CD8-positive, alpha-beta memory T cell (primary cell): ENCODE measurements at places on chromosomes 1 and 21. TPM values are rescaled to one million over a fixed set of nuclear protein-coding genes. Genes with fewer than 3 reads are reported as not detected.

The MFAP2 gene
- 0.39 TPM for polyA plus RNA-seq

The RORC gene
- polyA plus RNA-seq = 46.4 TPM

The FCRL5 gene
- not detected for polyA plus RNA-seq

The SHE gene
- not detected for polyA plus RNA-seq

The ADORA3 gene
- polyA plus RNA-seq = not detected

The ETS2 gene
- 9.7 TPM for polyA plus RNA-seq

The SLC22A15 gene
- polyA plus RNA-seq = not detected

The ACTL8 gene
- not detected for polyA plus RNA-seq

The DPT gene
- not detected for polyA plus RNA-seq

The KCNJ15 gene
- not detected for polyA plus RNA-seq

The HAO2 gene
- not detected for polyA plus RNA-seq

The SLC26A9 gene
- not detected for polyA plus RNA-seq

The AJAP1 gene
- not detected for polyA plus RNA-seq

The DMBX1 gene
- not detected for polyA plus RNA-seq

The CFAP45 gene
- 0.18 TPM for polyA plus RNA-seq

The GRIK3 gene
- not detected for polyA plus RNA-seq

The RXFP4 gene
- polyA plus RNA-seq = 0.29 TPM

The SNX7 gene
- 1.3 TPM for polyA plus RNA-seq

The ERICH3 gene
- not detected for polyA plus RNA-seq

The TNNI3K gene
- 0.38 TPM for polyA plus RNA-seq

The F3 gene
- not detected for polyA plus RNA-seq

The CLEC20A gene
- polyA plus RNA-seq = not detected

The GPX7 gene
- 31.9 TPM for polyA plus RNA-seq

The HLX gene
- not detected for polyA plus RNA-seq

The DYNLT5 gene
- not detected for polyA plus RNA-seq

The PRRX1 gene
- polyA plus RNA-seq = not detected

The NES gene
- not detected for polyA plus RNA-seq

The CFHR3 gene
- not detected for polyA plus RNA-seq

The CDCA8 gene
- polyA plus RNA-seq = 2.4 TPM

The PPIAL4G gene
- polyA plus RNA-seq = not detected

The ALG14 gene
- 6.8 TPM for polyA plus RNA-seq

The PRKCZ gene
- polyA plus RNA-seq = 17.4 TPM

The GNG4 gene
- not detected for polyA plus RNA-seq

The PIK3C2B gene
- 2.9 TPM for polyA plus RNA-seq

The PLA2G2D gene
- polyA plus RNA-seq = not detected

The PTGFR gene
- not detected for polyA plus RNA-seq

The DNAJC6 gene
- polyA plus RNA-seq = 1.0 TPM

The PLEKHO1 gene
- 47.3 TPM for polyA plus RNA-seq

The LCE6A gene
- not detected for polyA plus RNA-seq

The APOBEC4 gene
- not detected for polyA plus RNA-seq

The MTARC2 gene
- polyA plus RNA-seq = not detected

The CBR3 gene
- 2.3 TPM for polyA plus RNA-seq

The HSD3B1 gene
- not detected for polyA plus RNA-seq

The ELAPOR1 gene
- 15.7 TPM for polyA plus RNA-seq

The ADCY10 gene
- polyA plus RNA-seq = not detected

The FNBP1L gene
- 0.17 TPM for polyA plus RNA-seq

The COL8A2 gene
- polyA plus RNA-seq = not detected

The JAM2 gene
- not detected for polyA plus RNA-seq

The LCE2B gene
- polyA plus RNA-seq = not detected

The CBR1 gene
- 39.2 TPM for polyA plus RNA-seq

The KCNK2 gene
- polyA plus RNA-seq = not detected

The REN gene
- polyA plus RNA-seq = not detected

The DDR2 gene
- polyA plus RNA-seq = 0.09 TPM

The CTSK gene
- 0.54 TPM for polyA plus RNA-seq

The KLHDC7A gene
- polyA plus RNA-seq = not detected

The TFF3 gene
- not detected for polyA plus RNA-seq
